Naive B cell (primary cell): ENCODE measurements at places on chromosomes 7 and 10.

- DNase-seq: no peak
Measured at GRCh38 chr7:144513334-144513733, 109.8 kb upstream of the NOBOX start.

DNA sequence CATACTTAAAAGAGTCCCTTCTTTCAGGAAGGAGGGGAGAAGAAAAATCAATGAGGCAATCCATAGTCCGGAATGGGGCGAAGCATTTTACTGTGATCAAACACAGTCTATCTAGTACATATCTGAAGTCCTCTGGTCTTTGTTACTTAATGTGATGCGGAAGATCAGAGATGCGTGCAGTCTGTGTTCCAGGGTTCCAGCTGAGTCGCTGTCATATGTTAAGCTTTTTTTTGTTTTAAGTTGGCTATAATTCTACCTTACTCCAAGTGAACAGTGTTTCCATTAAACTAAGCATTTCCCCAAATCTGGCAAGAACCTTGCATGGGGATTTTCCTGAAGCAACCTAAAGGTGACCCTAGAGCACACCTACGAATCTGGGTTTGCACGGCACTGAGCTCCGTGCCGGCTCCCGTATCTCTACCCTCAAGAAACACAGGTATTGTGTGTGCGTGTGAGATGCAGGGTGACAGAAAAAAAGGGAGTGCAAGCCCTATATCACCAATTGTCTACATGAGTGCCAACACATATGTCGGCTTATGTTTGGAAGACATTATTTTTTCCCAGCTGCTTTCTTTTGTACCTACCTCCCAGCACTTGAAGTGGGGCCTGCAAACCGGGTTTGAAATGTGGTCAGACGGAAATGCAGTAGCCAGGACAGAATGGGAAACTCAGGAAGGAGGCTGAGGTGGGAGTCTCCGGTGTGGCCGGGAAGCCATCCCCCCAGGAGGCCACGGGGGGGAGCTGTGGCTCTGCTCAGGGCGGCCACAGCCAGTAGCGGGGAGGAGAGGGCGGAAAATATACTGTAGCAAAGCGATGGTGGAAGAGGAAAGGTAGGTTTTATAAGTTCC lies 435.8 kb upstream of the MGMT start:
- no peak for DNase-seq

DNA sequence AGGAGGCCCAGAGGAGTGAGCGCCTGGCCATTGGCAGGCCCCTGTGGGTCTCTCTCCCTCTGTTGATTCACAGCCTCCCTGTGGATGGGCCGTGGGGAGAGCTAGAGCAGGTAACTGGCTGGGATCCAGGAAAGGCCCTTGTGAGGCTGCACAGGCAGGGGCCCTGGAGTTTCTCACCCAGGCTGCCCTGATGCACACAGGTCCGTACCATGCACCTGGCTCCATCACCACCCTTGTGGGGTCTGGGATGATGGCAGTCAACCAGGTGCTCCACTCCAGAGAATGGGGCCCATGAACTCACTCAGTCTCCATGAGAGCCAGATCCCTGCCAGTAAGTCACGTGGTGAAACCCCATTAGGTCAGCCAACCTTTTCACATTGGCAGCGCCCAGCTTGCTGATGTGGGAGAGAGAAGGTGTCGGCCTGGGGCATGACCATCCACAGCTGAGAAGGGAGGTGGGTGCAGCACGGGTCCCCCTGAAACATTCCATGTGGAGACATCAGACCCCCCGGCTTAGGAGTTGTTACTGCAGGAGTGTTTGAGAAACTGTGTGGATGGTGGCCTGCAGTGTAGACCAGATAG lies 320.8 kb downstream of the ADARB2 start:
- no peak for DNase-seq

- DNase-seq: no peak
Measured at GRCh38 chr10:114920459-114920858, 17.5 kb upstream of the TRUB1 start.

- no peak for DNase-seq
Measured at GRCh38 chr10:86670876-86671275, 2.6 kb downstream of the LDB3 start.

DNA sequence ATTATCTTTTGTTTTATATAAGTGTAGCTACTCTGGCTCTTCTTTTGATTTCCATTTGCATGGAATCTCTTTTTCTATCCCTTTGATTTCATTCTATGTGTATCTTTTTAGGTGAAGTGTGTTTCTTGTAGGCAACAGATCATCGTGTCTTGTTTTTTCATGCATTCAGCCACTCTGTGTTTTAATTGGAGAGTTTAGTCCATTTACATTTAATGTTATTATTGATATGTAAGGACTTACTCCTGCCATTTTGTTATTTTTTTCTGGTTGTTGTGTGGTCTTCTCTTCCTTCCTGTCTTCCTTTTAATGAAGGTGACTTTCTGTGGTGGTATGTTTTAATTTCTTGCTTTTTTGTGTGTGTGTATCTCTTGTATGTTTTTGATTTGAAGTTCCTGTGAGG lies 81.6 kb downstream of the BBS9 start:
- DNase-seq: no peak

GRCh38 chr10:132659206-132660091 lies 121.9 kb downstream of the INPP5A start:
- no peak for DNase-seq

GRCh38 chr10:7467031-7467667 lies 56.3 kb upstream of the SFMBT2 start:
- DNase-seq: no peak

GRCh38 chr10:88853155-88853881 lies 1.7 kb upstream of the ANKRD22 start:
- DNase-seq: no peak

DNA sequence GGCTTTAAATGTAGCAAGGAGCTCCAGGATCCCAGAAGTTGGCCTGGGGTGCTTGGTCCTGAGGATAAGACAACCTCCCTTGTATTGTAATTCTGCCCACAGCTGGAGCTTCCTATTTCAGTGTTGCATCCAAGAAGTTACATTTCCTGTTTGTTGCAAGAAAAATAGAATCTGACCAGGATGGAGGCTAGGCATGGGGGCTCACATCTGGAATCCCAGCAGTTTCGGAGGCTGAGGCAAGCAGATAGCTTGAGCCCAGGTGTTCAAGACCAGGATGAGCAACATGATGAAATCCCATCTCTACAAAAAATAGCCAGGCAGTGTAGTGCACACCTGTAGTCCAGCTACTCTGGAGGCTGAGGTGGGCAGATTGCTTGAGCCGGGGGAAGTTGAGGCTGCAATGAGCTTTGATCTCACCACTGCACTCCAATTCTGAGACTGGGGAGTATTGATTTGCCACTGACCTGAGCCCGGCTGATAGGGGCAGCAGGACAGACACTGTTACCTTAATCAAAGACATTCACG lies 766 bp upstream of the ITIH2 start:
- no peak for DNase-seq

- DNase-seq: no peak
Measured at GRCh38 chr7:88759230-88760135, at the start of gene ZNF804B. TSS of gene ZNF804B (plus strand) at chr7:88759700. CDS start at chr7:88759977, 277 bp downstream.

- DNase-seq: no peak
Measured at GRCh38 chr10:86391986-86392722, 25.6 kb upstream of the GRID1 start.

DNA sequence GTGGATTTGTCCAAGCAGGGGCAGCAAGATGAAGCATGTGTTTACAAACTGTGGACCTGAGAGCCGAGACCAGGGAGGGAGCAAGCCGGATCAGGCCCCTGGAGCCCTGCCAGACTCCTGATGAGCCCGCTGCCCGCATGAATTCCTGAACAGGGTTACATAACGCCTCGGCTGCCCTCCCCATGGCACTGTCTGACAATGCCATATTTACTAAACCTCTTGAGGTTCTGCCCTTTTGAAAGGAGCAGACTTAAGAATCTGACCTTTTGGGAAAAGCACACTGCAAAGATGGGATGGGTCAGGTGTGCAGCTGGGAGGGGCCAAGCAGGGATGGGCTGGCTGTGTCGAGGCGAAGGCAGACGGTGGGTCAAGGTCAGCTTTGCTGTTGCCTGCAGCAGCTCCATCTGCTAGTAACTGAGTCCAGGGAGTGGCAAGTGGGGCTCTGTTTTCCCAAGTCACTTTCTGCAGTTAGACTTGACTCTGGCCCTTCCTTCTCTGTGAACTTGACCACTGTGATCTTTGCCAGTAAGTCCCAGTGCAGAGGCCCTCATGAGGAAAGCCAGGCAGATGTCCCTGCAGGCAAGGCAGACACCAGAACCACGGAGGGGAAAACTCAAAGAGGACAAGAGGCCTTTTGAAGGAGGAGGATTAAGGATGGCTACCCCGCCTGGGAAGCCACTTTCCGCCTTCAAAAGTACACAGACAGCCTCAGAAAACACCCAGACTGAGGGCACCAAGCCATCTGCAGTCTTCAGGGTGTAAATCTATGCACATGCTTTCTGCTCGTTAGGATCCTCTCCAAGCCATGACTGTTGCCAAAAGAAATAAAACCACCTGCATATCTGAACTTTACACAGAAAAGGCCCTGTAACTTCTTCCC lies 175.8 kb downstream of the TNS3 start:
- DNase-seq: no peak

DNA sequence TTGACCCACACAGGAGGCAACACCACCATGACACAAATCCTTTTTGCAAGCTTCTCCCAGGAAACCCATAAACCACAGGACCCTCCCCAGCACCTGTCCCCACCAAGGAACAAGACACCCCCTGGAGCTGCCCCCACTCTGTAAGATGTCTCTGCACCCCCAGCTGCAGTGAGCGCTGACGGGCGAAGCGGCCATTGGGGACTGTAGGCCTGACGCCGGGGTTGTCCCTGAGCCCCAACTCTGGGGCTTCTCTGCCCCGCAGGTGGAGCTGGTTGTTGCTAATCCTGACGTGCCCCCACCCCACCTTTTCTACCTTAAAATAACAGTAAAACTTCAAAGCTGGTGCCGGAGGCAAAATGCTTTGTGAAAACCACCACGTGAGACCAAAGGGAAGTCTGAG lies 94.7 kb upstream of the PPP2R2D start:
- DNase-seq: no peak

GRCh38 chr7:2010551-2011265 lies 222.0 kb downstream of the MAD1L1 start:
- DNase-seq: no peak

GRCh38 chr10:96205580-96205979 lies 65.8 kb downstream of the BLNK start:
- DNase-seq: no peak
